ENCODE measurements at places on chromosomes 11 and 22.

DNA sequence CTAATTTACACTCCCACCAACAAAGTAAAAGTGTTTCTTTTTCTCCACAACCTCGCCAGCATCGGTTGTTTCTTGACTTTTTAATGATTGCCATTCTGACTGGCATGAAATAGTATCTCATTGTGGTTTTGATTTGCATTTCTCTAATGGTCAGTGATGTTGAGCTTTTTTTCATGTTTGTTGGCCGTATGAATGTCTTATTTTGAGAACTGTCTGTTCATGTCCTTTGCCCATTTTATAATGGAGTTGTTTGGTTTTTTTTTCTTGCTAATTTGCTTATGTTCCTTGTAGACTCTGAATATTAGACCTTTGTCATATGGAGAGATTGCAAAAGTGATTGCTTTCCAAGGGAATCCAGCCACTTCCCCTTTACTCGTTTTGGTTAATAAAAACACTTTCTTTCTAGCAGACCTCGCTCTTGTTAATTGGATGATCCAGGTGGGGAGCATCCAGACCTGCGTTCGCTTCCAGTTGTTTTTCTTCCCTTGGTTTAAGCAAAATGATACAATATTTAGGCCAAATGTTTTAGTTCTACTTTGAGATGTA lies 17.1 kb upstream of the APOL4 start:
- DNase-seq, result no peak

- DNase-seq, result peak; percentile 32
Measured at GRCh38 chr22:21712751-21713427, 22.7 kb downstream of the YPEL1 start.

GRCh38 chr11:105389952-105390351 lies 219.9 kb upstream of the GRIA4 start:
- DNase-seq, result no peak

- peak; percentile 30 for DNase-seq
Measured at GRCh38 chr11:113274713-113275582, 39.4 kb upstream of the TTC12 start.

- DNase-seq, result no peak
Measured at GRCh38 chr11:126115816-126116331, 53.2 kb upstream of the CDON start.

- peak; percentile 56 for DNase-seq
Measured at GRCh38 chr11:92886243-92886905, 83.1 kb upstream of the MTNR1B start.

GRCh38 chr11:102293873-102294601 lies 23.2 kb upstream of the BIRC3 start:
- DNase-seq, result peak; percentile 22

GRCh38 chr22:20843501-20843900 lies 15.1 kb downstream of the PI4KA start:
- DNase-seq, result no peak

DNA sequence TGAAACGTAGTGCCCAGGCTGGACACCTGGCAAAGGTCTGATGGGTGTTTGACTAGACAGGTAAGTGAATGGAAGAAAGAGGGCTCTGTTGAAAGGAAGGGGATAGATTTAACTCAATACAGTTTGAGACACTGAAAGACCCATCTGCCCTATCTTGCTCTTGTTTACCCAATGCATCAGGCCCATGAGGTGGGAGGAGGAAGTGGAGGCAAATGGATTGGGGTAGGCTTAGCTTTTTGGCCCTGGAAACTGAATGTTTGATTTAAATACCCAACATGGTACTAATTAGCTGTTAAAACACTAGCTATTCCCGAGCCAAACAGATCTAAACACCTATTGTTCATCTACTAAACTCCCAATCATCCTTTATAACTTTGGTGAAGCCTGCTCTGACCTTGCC lies 3.5 kb upstream of the UVRAG start:
- DNase-seq, result no peak

GRCh38 chr11:130646881-130647280 lies 198.4 kb downstream of the ADAMTS15 start:
- DNase-seq, result no peak

DNA sequence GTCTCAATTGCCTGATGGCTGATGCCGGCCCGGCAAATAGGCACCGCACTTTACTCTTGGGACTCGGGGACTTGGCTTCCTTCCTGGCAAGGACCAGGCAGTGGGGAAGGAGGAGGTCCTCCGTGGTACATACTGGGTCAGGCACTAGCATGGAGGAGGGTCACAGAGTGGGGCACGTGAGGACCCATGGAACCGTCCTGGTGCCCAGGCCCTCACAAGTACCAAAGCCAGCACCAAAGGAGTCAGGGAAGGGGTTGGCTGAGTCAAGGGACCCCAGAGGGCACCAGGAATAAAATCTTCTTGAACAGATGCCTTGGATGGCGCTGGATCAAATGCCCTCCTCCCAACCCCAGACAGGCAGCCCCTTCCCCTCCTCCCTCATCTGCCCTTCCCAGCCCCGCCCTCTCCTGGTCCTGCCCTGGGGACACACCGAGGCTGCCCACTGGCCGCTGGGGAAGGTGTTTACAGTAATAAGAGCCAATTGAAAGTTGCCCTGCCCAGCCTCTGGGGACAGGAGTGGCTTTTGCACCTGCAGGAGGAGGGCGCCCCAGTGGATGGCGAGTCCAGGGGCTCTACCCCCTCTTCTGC lies 5.6 kb upstream of the CARNS1 start:
- DNase-seq, result no peak

GRCh38 chr11:45576461-45577215 lies 88.8 kb downstream of the CHST1 start:
- no peak for DNase-seq

- peak; percentile 99 for DNase-seq
Measured at GRCh38 chr11:64241491-64242374, 838 bp downstream of the FKBP2 start.

DNA sequence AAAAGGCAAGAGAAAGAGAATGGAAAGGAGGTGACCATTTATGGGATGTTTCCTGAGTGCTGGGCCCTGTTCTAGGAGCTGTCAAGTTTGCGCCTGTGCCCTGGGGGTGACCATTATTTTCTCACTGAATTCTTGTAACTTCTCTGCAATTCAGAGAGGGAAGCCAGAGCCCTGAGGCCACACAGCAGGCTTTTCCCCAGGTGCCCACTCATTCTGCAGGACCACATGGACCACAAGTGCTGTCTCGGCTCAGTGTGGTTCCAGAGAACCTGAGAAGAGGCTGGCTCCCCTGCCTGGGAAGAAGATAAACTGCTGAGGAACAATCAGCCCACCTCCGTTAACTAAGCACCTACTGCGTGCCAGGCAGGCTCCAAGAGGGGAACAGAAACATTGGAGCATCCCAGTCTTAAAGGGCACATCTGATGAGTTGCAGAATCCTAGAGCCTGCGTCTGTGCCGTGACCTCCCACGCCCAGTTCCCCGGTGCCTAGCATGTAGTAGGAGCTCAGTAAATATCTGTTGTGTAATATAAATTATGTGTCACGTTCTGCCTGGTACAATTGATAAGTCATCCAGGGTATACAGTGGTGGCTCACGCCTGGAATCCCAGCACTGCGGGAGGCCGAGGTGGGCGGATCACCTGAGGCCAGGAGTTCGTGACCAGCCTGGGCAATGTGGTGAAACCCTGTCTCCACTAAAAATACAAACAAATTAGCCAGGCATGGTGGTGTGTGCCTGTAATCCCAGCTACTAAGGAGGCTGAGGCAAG lies 31.6 kb upstream of the CRYBB3 start:
- no peak for DNase-seq

DNA sequence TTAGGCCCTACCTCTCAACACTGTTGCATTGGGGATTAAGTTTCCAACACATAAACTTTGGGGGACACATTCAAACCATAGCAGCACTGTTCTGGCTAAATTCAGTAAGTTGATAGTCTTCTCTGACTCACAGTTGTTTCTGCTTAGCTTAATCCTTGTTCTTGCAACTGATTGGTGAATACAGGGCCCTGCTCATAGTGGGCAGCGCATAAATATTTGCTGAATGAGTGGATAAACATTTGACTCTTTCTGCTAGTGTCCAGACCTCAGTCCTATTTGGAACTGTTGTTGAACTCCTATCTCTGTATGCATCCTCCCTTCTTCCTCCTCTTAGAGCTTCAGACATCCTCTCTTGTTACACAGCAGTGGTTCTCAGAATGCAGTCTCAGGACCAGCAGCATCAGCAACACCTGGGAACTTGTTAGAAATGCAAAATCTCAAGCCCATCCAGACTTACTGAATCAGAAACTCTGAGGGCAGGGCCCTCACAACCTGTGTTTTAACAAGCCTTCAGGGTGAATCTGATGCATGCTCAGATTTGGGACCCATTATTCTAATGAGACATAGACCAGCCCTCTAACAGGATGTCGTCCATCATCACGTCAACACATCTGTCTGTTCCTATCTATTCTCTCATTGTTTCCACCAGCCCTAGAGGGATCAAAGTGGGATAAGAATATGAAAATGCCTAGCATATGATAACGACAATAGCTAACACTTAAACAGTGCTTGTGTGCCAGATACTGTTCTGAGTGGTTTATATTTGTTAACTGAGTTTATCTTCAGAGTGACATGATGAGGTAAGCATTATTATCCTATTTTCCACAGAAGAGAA lies 22.3 kb downstream of the SPON1 start:
- no peak for DNase-seq

- no peak for DNase-seq
Measured at GRCh38 chr11:19208959-19209546, 7.3 kb upstream of the CSRP3 start.

DNA sequence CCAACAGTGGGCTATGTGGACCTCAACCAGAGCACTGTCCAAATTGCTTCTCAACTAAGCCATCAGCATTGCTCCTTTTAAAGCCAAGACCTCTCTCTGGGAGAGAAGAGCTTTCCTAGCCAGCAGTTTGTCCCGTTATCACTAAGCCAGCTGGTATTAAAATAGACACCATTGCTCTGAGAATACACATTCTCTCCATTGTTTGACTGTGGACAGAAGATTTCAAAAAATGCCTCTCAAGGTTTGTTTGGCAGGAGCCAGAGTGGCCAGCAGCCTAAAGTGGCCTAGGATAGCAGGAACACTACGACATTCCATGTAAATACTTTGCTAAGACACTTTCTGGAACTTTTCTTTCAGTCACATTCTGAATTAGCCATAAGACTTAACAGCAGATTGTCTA lies 41.3 kb downstream of the EIF4ENIF1 start:
- no peak for DNase-seq

- DNase-seq, result no peak
Measured at GRCh38 chr11:69229511-69229910, 64.4 kb upstream of the MYEOV start.

- peak; percentile 13 for DNase-seq
Measured at GRCh38 chr11:62245271-62245753, 3.3 kb downstream of the SCGB1D2 start.

GRCh38 chr11:93904716-93905115 lies 54.3 kb upstream of the VSTM5 start:
- DNase-seq, result no peak

DNA sequence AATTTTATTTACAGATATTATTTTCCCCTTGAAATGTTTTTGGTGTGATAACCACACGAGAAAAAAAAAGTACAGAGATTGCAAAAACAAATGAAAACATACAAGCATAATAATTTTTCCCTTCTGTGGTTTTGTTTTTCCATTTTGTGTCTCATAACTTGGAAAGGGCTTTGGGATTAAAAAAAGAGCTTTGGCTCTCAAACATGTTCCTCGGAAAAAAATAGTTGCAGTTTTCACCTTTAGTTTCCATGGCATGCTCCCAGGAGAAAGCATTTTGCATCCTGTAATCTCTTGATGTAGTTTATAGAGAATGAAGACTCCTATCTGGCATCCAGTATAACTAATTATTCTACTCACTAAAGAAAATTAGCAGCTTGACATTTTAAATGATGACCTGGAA lies 362.1 kb upstream of the PDGFD start:
- no peak for DNase-seq

DNA sequence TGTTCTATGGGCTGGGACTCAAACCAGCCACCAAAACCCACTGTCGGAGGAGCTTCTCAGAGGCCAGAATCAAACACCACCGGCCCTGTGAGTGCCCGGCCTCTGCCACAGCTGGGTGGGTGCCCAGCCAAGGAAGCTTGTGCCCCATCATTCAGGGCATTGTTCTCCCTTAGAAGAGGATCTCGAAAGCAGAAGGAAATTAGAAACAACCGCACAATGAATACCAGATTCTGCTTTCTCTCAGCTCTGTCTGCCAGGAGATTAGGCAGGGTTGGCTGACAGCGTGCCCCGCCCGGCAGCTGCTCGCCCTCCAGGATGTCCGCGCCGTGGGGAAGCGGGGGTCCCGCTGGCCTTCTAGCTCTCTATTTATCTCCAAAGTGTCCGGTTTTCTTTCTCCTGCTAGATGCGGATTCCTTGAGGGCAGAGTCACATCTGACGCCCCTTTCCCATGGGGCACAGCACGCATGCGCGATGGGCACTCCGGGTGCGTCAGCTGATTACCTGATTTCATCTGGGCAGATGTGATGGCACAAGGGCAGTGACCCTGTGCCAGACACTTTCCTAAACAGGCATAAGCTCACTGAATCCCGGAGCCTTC lies 25.5 kb downstream of the SCGB1A1 start:
- no peak for DNase-seq

DNA sequence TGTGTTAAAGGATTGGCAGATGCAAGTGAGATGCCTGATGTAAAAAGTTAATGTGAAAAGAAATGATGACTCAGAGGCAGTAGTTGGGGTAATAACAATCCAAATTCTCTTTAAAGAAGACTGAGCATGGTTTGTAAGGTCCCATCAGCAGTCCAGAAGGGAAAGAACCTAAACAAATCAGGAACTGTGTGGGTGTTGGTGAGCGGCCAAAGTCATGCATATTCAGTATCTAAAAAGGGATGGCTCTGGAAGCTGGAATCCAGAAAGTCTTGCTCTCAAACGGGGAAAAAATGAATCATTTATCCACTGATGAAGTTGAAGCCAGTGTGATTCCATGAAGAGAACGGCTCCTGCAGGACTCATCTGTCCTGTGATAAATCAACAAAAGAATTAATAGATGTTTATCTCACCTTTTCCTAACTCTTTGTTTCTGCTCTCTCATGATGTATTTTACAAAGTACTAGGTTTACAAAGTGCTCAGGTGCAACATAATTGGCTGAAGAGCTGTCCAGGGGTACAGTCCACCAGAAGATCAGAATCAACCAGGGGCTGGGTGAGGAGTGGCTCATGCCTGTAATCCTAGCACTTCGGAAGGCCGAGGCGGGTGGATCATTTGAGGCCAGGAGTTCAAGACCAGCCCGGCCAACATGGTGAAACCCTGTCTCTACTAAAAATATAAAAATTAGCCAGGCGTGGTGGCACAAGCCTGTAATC lies 20.5 kb upstream of the SORL1-AS1 start:
- no peak for DNase-seq

- DNase-seq, result no peak
Measured at GRCh38 chr11:119306373-119306890, 10.5 kb downstream of the MCAM start.

GRCh38 chr11:11982975-11983374 lies 25.5 kb downstream of the DKK3 start:
- no peak for DNase-seq

GRCh38 chr11:70662691-70663098 lies 264.4 kb downstream of the CTTN start:
- no peak for DNase-seq

- no peak for DNase-seq
Measured at GRCh38 chr11:62665599-62666258, 617 bp downstream of the CSKMT start.
